ENCODE measurements at places on chromosomes 5 and 9. TPM values are rescaled to one million over a fixed set of nuclear protein-coding genes. Genes with fewer than 3 reads are reported as not detected.

AJM1 gene
- 1.2 TPM for total RNA-seq

LCN1 gene
- total RNA-seq = not detected

OTP gene
- total RNA-seq = not detected

PPIP5K2 gene
- total RNA-seq = 55.0 TPM

ZNF658 gene
- 3.8 TPM for total RNA-seq

SQSTM1 gene
- total RNA-seq = 166 TPM

CD14 gene
- total RNA-seq = 0.33 TPM

C5orf52 gene
- total RNA-seq = not detected

CDKN2B gene
- 29.4 TPM for total RNA-seq

LCN15 gene
- not detected for total RNA-seq

PLEKHG4B gene
- 31.4 TPM for total RNA-seq

BTNL8 gene
- total RNA-seq = not detected

SPAAR gene
- not detected for total RNA-seq

CKS2 gene
- 64.0 TPM for total RNA-seq

PSAT1 gene
- 71.5 TPM for total RNA-seq

RAD23B gene
- total RNA-seq = 168 TPM

MED22 gene
- 16.7 TPM for total RNA-seq

FAM163B gene
- not detected for total RNA-seq

KIF2A gene
- total RNA-seq = 41.6 TPM

RRAGA gene
- total RNA-seq = 64.5 TPM

PCDHB6 gene
- total RNA-seq = 0.39 TPM

GHR gene
- total RNA-seq = 3.8 TPM

VLDLR gene
- total RNA-seq = 69.5 TPM

HACD4 gene
- 25.9 TPM for total RNA-seq

DRD1 gene
- not detected for total RNA-seq

ABLIM3 gene
- 98.5 TPM for total RNA-seq

FOXD4L6 gene
- total RNA-seq = 0.39 TPM

IFNB1 gene
- total RNA-seq = not detected

SPINK4 gene
- total RNA-seq = not detected

TEX48 gene
- total RNA-seq = not detected

TTC39B gene
- 1.6 TPM for total RNA-seq

PCDHGA12 gene
- 6.7 TPM for total RNA-seq

AUH gene
- total RNA-seq = 16.1 TPM

GDF9 gene
- under 0.01 TPM for total RNA-seq

TMEM174 gene
- total RNA-seq = not detected

IRX1 gene
- total RNA-seq = 66.8 TPM

GALNT12 gene
- 14.3 TPM for total RNA-seq

Data from placental epithelial cell (primary cell).